ENCODE measurements at places on chromosomes 2 and 18. TPM values are rescaled to one million over a fixed set of nuclear protein-coding genes. Genes with fewer than 3 reads are reported as not detected.

The LRP1B gene
- total RNA-seq: 0.57 TPM

DNA sequence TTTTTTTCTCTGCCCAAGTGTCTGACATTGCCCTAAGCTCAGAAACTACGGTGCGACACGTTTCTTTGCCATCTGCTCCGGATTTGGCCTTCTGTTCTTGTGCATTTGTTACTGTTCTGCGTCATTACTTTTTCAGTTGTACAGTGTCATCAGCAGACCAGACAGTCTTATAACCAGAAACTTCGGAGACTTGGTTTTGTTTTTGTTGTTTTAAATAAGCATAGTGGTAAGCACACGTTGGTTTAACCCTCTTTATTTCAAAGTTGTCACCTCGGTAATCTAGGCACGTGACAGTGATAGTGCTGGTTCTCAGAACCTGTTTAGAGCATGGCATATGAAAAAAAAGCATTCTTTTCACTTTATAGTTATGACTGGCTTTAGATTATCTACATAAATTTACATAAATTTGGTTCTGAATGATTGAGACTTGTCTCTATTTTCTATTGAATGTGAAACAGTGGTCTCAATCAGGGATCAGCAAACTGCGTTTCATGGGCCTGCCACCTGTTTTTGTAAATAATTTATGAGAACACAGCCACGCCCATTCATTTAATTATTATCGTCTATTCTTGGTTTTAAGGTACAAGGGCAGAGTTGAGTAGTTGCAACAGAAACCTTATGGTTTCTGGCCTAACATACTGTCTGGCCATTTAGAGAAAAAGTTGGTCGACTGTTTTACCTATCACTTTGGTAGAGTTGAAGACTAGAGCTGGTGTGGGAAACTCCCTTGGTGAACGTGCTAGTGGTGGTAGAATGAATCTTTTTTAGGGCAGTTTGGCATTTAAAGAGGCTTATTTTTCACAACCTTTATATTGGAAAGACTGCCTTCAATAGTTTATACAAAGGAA lies 106.5 kb downstream of the ZNF532 start:
- no peaks in the 10 kb centered on the region for H3K27me3 ChIP-seq
- H3K27ac ChIP-seq: no peak overlapping the region
- no peak overlapping the region for H3K4me3 ChIP-seq
- DNase-seq: no peak

GRCh38 chr18:77191071-77191751 lies 58.4 kb upstream of the GALR1 start:
- peaks cover 2% of the 10 kb centered on the region for H3K27me3 ChIP-seq
- H3K36me3 ChIP-seq: no peaks in the 10 kb centered on the region
- DNase-seq: no peak
- H3K4me1 ChIP-seq: no peaks in the 10 kb centered on the region
- H3K27ac ChIP-seq: no peak overlapping the region

DNA sequence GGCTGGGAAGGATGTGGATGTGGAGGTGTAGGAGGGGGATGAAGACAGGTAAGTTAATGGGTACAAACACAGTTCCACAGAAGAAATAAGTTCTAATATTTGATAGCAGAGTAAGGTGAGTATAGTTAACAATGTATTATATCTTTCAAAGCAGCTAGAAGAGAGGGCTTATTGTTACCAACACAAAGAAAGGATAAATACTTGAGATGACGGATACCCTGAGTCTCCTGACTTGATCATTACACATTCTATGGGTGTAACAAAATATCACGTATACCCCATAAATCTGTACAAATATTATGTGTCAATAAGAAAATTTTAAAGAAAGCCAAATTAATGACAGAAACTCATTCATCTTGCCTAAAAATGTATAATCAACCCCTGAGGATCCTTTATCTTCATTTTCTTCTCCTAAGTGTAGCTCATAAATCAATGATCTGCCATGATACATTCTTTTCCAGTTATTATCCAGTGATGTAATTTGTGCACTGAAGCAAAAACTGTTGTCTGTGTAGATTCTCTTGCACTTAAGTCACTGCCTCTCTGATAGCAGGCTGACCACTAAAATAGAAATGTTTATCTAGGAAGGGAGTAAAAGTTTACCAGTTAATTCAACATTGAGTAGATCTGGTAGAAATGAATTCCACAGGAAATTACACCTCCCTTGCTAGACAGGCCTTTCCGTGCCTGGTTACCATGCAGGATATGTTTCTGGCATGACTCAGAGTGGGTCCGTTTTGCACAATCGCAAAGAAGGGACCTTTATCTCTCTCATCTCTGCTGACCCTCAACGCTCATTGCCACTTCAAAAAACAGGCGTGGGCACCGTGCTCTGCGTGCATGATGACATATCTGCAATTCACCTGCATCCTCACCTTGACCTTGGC lies 249.7 kb upstream of the NCKAP5 start:
- H3K27me3 ChIP-seq: peaks cover 11% of the 10 kb centered on the region
- H3K4me3 ChIP-seq: no peak overlapping the region
- H3K4me1 ChIP-seq: peaks cover 16% of the 10 kb centered on the region
- no peak for DNase-seq

- no peak for DNase-seq
- no peak overlapping the region for H3K4me3 ChIP-seq
- peaks cover 13% of the 10 kb centered on the region for H3K36me3 ChIP-seq
- H3K27ac ChIP-seq: no peak overlapping the region
- peaks cover 12% of the 10 kb centered on the region for H3K4me1 ChIP-seq
These were observed 104.9 kb downstream of the NCK2 start for GRCh38 chr2:105849431-105850179.

DNA sequence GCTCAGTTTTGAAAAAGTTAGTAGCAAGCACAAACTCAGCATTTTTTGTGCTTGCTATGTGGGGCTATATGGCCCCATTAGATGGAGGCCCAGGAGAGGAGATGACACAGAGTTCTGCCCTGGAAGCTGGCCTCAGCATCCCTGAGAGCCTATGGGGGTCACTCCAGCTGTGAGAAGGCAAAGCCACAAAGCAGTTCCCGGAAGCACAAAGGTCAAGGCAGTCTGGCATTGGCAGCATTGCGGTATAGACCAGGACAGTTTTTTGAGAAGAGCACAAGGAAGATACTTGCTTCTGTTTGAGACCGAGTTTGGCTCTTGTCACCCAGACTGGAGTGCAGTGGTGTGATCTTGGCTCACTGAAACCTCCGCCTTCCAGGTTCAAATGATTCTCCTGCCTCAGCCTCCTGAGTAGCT lies 7.5 kb upstream of the ITPRIPL1 start:
- H3K27ac ChIP-seq: no peak overlapping the region
- no peak overlapping the region for H3K4me3 ChIP-seq
- H3K4me1 ChIP-seq: peaks cover 5% of the 10 kb centered on the region
- no peak for DNase-seq
- no peaks in the 10 kb centered on the region for H3K36me3 ChIP-seq

All from progenitor cell of endocrine pancreas (in vitro differentiated cells).